ENCODE measurements at places on chromosomes 2 and 18.
A peak's percentile ranks its signal among the peaks of the same experiment; 100 is the strongest.

- no peak for DNase-seq
These were observed 246.0 kb upstream of the KCNJ3 start for GRCh38 chr2:154452471-154452870.

- peak; percentile 81 for DNase-seq
These were observed 25.8 kb upstream of the TMEM182 start for GRCh38 chr2:102736110-102736409.

GRCh38 chr2:68696554-68696953 lies 38.1 kb upstream of the ARHGAP25 start:
- no peak for DNase-seq

GRCh38 chr2:204040016-204040415 lies 103.5 kb downstream of the ICOS start:
- DNase-seq = no peak

GRCh38 chr2:241890524-241891235 lies 21.2 kb downstream of the RTP5 start:
- DNase-seq = no peak

DNA sequence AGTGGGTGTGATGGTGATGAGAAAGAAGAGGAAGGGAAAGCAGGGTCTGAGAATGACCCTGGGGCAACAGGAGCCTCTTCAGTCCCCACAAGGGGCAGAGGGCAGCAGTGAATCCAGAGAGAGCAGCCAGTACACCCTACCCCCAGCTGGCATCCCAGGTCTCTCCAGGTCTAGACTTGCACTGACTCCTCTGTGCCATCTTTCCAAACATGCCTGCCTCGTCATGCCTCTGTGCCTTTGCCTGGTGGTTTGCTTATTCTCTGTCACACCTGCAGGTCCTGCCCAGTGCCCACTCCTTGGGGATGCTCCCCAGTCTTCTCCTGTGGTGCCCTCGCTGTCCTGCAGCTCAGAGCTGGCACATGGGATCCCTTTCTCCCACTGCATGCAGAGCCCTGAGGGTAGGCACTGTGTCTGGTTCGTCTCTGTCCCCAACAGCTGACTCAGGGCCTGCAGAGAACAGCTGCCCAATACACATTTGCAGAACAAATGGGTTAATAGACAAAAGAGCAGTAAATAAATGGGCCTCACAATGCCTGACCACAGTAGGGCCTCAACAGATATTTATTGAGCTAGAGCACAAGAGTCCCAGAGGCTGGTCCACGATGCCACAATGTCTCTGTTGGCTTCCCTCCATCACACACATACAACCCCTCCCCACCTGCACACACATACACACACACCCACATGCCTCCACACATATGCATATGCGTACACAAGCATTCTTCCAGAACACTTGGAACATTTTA lies 89.8 kb downstream of the HS1BP3 start:
- DNase-seq = no peak

DNA sequence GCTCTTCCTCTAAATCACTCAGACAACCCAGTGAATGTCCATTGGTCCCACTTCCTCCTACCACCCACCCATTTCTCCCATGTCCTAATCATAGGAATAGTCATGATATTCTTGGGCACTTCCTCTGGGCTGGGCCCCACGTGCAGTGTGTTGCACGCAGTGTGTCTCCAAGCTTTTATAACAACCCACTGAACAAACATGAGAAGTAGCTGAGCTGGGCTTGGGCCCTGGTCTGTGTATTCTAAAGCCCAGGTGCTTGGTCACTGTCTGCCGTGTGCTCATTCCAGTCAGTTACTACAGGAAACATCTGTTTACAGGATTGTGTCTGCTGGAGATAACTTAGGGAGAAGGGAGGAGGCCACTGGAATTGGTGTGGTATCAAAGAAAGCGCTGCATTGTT lies 64.2 kb upstream of the THOC1 start:
- DNase-seq = no peak

GRCh38 chr2:31251018-31251417 lies 17.1 kb downstream of the EHD3 start:
- no peak for DNase-seq

Data from NCI-H526 (cell line).